Activated CD8-positive, alpha-beta T cell treated with anti-CD3 and anti-CD28 coated beads for 36 hours (primary cell): ENCODE measurements at places on chromosomes 1 and 21. TPM values are rescaled to one million over a fixed set of nuclear protein-coding genes. Genes with fewer than 3 reads are reported as not detected.

GRCh38 chr1:41980827-41981653, 62.3 kb upstream of the HIVEP3 start:
- DNase-seq: peak; percentile 45

GRCh38 chr1:204435381-204435831, 23.8 kb upstream of the PPP1R15B start:
- DNase-seq: no peak

GRCh38 chr1:23799570-23800399, 769 bp downstream of the GALE start:
- DNase-seq: peak; percentile 74

- DNase-seq: peak; percentile 54
Observed at GRCh38 chr21:42061195-42061985, 9.7 kb upstream of the UMODL1 start.

Gene TCHH
- not detected for total RNA-seq

DNA sequence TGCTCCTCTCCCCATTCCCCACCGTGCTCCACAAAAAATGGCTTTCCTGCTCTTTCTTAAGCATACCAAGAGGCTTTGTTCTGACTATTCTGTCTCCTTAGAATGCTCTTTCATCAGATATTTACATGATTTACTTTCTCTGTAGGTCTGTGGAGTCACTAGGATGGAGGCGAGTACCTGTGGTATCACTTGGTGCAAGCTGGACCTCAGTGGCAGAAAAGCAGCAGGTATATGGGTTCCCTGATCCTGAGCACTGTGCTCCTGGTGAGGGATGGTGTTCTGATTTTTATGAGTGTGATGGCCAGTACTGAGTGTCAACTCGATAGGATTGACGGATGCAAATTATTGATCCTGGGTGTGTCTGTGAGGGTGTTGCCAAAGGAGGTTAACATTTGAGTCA, 10.0 kb downstream of the C1orf87 start:
- DNase-seq: no peak

Gene ARMH1
- 165 TPM for total RNA-seq

Gene KPRP
- total RNA-seq: not detected

Gene SPRR5
- not detected for total RNA-seq

GRCh38 chr1:61386770-61387169, 304.4 kb downstream of the NFIA start:
- no peak for DNase-seq

Gene S100A8
- total RNA-seq: not detected

DNA sequence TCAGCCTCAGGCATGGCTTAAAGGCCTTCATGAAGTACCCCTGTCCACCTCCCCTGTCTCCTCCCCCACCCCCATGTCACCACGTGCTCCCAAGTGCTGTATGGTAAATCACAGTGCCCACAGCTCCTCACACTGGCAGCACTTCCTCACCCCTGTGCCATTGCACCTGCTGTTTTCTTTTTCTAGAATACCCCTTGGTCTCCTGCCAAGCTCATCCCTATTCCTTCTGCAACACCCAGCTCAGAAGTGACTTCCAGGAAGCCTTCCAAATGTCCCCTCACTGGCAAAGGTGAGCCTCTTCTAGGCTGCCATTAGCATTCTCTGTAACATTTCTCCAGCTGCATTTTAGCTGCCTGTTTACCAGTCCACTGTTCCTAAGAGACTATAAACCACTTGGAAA, 9.4 kb downstream of the AKNAD1 start:
- no peak for DNase-seq

DNA sequence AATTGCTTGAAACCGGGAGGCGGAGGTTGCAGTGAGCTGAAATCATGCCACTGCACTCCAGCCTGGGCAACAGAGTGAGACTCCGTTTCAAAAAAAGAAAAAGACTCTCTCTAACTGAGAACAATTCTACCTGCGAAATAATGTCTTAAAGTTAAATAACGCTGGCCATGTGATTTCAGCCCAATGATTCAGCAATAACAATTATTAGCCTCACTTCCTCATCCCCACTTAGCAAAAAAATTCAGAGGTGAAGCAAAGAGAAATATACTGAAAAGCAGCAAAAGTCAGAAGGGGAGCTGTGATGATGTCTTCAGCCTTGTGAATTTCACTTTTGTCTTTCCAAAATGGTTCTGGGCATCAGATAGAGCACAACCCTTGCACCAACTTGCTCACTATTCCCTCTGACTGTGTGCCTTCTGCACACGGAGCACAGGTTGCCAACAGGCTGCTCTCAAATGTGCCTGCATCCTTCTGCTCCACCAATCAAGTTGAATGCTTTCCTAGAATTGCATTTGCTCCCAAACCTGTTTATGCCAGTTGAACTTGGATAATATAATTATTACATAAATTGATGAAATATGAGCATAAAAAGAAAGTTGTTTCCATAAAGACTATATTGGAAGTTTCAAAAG, 79.8 kb upstream of the IPO9 start:
- no peak for DNase-seq

Gene ATP1A2
- total RNA-seq: not detected

Gene CD48
- 388 TPM for total RNA-seq

- DNase-seq: no peak
Observed at GRCh38 chr1:228306275-228307217, 98.7 kb downstream of the OBSCN start.

DNA sequence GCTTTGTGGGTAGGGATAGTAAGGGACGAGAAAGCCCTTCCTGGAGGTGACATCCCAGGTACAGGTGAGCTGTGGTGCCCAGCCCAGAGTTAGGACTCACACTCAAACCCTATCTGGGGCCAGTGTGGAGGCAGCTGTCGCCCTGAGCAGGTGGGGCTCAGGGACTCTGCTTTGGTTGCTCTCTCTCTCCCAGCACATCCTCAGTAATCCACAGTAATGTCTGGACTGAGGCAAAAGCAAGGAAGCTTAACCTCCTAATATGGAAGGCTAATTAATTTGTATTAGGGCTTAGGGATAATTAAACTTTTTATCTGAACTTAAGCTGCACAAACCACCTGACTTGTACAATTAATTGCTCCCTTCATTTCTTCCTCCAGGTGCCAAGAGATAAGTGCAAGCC, 38.2 kb downstream of the DDX20 start:
- no peak for DNase-seq

GRCh38 chr1:30748098-30748698, 9.4 kb downstream of the LAPTM5 start:
- DNase-seq: no peak

Gene DEDD
- total RNA-seq: 37.0 TPM

- DNase-seq: no peak
Observed at GRCh38 chr1:37725851-37726613, 33.7 kb downstream of the CDCA8 start.

DNA sequence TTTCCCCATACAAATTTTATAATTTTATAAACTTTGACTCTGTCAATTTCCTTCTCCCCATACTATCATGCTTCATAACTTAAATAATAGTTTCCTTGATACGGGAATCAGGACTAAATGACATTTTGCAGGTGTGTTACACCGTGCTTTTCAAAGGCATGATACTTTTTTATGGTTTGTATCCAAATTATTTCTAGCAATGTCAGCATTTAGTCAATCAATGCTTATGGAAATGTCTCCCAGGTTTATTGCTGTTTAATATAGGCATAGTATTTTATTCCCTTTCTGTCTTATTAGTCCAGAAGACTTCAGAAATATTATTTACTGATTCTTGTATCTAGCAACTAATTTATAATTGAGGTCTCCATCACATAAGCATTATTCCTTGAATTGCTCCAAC, 23.4 kb downstream of the DRAM2 start:
- DNase-seq: no peak

DNA sequence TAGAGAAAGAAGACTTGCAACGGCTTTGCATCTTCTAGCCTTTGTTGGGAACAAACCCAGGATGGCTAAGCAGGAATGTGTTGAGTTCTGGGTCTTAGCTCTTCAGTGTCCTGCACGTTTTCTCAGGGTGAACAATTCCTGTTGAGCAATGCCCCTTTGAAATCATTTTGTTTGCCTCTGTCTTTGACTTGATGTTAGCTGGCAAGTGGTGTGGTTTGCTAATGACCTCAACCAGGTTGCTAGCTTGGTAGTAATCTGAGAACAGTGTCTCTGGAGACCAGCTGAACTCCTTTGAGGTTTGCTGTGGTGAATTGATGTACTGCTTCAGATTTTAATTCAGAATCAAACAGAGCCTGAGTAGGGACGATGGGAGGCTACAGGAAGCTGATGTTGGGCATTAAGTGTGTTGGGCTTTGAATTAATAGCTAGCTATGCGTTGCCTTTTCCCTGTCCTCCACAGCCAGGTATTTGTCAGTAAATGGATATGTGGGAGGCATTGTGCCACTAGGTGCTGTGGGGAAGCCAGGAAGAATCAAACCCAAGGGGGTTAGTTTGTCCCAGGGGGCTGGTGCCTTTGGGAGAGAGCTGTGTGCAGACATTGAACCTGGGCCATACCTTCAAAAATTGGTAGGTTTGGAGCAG, 23.3 kb upstream of the SRSF10 start:
- no peak for DNase-seq

Gene ZNF648
- not detected for total RNA-seq

DNA sequence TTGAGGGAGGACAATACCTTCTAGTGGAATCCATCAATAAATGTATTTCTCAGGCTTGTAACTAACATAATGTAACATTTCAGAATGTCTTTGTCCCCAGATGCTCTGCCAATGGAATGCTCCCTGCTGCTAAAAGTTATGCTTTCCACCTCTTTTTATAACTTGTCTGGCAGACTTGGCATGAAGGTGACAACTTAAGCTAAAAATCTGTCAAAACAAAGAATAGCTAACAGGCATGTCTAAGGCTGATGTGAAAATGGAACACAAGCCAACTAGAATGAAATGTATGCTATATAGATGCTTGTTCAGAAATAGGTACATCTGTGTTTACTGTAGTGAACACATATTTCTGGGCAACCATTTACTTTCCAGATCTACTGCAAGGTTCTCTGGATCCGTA, 467.9 kb downstream of the MRPL39 start:
- no peak for DNase-seq

Gene CAMK2N1
- 0.86 TPM for total RNA-seq

Gene ADAMTS5
- not detected for total RNA-seq

GRCh38 chr1:200888349-200888838, 6.3 kb upstream of the INAVA start:
- peak; percentile 86 for DNase-seq

DNA sequence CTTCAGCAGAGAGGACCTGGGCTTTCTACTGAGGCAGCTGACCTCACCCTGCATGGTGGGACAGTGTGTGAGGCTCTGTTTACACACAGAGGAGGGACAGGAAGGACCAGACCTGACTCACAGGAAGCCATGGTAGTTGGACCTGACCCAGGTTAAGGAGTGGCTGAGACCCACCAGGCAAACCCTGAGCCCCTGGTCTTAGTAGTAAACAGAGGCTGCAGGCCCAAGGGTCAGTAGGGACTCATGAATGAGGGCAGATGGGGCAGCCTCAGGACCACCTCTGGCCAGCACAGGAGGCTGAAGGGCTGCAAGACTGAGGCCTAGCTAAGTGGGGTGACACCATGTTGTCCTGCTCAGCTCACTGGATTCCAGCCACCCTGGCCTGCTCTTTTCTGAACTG, 273.2 kb downstream of the GRIK3 start:
- DNase-seq: no peak

Gene OR2L5
- not detected for total RNA-seq

Gene C1orf226
- 0.20 TPM for total RNA-seq

DNA sequence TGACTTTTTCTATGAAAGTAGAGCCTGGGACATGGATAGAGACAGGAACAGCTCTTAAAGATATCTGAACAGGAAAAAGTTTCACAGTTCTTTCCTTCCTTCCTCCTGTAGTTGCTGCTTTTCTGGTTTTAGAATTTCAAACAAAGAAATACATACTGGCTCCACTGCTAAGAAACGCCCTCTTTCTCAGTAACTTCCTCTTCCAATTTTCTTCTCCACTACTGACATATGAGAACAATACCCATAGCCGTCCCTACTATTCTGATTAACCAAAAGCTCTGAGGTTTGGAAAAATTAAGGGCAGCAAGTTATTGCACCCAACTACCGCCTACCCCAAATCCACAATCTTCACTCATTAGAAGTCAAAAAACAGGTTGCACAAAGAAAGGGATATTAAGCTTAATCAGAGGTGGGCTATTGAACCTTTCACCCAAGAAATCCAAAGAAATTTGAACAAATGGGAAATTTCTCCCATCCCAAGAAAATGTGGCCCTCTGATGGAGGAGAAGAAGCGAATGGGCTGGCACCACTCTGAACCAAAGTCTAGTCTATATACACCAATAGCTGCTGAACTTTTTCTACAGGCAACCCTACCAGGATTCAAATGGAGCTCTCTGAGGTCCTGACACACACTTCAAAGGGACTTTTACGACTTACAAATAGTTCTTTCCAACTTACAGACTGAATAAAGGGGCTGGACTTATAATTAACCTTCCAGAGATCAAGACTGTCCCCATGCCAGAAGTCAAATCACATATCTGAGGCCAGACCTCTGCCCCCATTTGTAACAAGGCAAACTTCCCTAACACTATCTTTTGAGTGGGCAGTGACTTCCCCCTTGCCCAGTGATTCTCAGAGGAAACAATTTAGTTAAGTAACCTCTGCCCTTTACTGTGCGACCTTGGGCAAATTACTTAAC, 1.7 kb downstream of the WASF2 start:
- peak; percentile 28 for DNase-seq

GRCh38 chr21:33116676-33117075, 46.7 kb downstream of the OLIG1 start:
- DNase-seq: no peak

Gene E2F2
- total RNA-seq: 25.3 TPM

GRCh38 chr1:92186081-92186480, 31.6 kb upstream of the C1orf146 start:
- DNase-seq: no peak

- DNase-seq: no peak
Observed at GRCh38 chr1:186178426-186179043, 196.5 kb downstream of the TPR start.

DNA sequence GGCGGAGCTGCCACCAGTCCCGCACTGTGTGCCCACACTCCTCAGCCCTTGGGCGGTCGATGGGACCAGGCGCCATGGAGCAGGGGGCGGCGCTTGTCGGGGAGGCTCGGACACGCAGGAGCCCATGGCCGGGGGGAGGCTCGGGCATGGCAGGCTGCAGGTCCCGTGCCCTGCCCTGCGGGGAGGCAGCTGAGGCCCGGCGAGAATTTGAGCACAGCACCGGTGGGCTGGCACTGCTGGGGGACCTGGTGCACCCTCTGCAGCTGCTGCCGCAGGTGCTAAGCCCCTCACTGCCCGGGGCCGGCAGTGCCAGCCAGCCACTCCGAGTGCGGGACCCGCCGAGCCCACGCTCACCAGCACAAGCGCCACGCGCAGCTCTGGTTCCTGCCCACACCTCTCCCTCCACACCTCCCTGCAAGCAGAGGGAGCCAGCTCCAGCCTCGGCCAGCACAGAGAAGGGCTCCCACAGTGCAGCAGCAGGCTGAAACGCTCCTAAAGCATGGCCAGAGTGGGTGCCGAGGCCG, 267.7 kb downstream of the RYR2 start:
- no peak for DNase-seq
